ENCODE measurements at places on chromosomes 7 and 10. TPM values are rescaled to one million over a fixed set of nuclear protein-coding genes. Genes with fewer than 3 reads are reported as not detected.

DNA sequence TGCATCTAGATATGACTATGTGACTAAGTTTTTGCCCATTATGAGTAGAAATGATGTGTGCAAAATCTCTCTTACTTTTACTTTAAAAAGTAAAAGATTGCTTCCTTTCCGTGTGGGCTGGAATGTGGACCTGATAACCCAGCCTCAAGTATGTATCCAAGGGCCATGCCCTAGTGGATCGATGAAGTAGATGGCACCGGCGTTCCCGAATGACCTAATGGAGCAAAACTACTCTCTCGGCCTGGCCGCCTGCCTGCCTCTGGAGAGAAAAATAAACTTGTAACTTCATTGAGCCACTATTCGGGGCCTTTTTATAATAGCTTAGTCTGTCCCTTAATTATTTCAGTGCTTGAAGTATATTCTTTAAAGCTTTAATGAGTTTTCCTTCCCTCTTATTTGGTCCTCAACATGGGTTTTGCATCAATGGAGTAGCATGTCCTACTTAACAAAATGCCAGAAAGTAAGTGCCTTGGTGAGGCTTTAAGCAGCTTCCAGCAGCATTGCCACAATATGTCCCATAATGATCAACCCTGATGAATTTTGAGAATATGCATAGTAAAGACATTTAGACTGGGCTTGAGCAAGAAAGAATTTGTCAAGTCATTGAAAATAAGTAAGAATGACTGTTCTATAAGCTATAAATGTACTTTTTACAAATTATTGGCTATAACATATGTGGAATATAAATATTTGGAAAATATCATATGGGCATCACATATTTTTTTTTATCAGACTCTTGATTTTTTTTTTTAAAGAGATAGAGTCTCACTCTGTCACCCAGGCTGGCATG is 61.4 kb downstream of the PLXDC2 start:
- H3K4me1 ChIP-seq: peaks cover 10% of the 10 kb centered on the region
- H3K27ac ChIP-seq: no peak overlapping the region
- no peaks in the 10 kb centered on the region for H3K36me3 ChIP-seq
- no peak overlapping the region for H3K4me3 ChIP-seq
- no peak for DNase-seq

- H3K27ac ChIP-seq: no peak overlapping the region
- no peak overlapping the region for H3K4me3 ChIP-seq
- H3K4me1 ChIP-seq: no peaks in the 10 kb centered on the region
- no peaks in the 10 kb centered on the region for H3K27me3 ChIP-seq
- no peak for DNase-seq
- H3K36me3 ChIP-seq: no peaks in the 10 kb centered on the region
Observed at GRCh38 chr10:54650547-54650946, 150.5 kb downstream of the PCDH15 start.

Gene TSPAN13
- 8.8 TPM for total RNA-seq

- no peaks in the 10 kb centered on the region for H3K4me1 ChIP-seq
- no peaks in the 10 kb centered on the region for H3K36me3 ChIP-seq
- H3K27ac ChIP-seq: no peak overlapping the region
Observed at GRCh38 chr10:22097696-22098095, 94.2 kb upstream of the DNAJC1 start.

GRCh38 chr10:6116806-6117205 is 28.0 kb downstream of the RBM17 start:
- H3K27ac ChIP-seq: no peak overlapping the region
- DNase-seq: no peak
- peaks cover 27% of the 10 kb centered on the region for H3K4me1 ChIP-seq

DNA sequence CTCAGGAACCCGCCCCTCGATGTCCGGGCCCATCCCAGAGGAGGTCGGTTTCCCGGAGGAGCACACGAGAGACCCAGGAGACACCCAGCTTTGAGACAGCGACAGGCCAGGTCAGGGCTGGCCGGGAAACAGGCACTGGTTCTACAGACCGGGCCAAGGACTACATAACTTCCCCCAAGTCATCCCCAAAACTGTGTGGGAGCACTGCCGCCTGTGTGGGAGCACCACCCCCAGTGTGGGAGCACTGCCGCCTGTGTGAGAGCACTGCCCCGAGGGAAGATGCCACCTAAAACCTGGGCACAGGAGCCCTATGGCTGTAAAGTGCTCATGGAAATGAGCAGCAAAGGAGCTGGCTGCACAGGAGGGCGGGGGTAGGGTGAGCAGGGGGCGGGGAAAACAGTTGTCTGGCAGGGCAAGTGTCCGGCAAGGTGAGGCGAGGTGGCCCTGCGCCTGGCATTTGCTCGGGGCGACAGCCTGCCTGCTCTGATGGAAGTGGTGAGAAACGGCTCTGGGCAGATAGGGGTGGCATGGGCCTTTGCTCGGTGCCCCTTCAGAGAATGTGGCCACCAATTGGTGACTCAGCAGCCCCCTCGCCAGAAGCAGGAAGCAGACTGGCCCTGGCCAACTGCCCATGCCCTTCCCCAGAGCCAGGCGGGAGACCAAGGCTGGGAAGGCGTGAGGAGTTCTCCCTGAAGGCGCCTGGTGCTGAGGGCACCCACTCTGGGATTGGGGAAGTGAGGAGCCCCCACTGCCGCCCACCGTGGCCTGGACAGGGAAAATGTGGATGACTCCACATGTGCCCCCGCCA is 26.2 kb downstream of the PAPOLB start:
- no peak overlapping the region for H3K4me3 ChIP-seq
- DNase-seq: no peak
- no peak overlapping the region for H3K27ac ChIP-seq
- peaks cover 32% of the 10 kb centered on the region for H3K36me3 ChIP-seq
- H3K4me1 ChIP-seq: peaks cover 6% of the 10 kb centered on the region

Gene C10orf67
- total RNA-seq: not detected

Gene BLNK
- total RNA-seq: 0.86 TPM

- H3K27me3 ChIP-seq: no peaks in the 10 kb centered on the region
- no peaks in the 10 kb centered on the region for H3K4me1 ChIP-seq
- H3K36me3 ChIP-seq: no peaks in the 10 kb centered on the region
- H3K4me3 ChIP-seq: no peak overlapping the region
- no peak overlapping the region for H3K27ac ChIP-seq
Observed at GRCh38 chr10:64506963-64507362, 985.8 kb downstream of the REEP3 start.
